ENCODE measurements at places on chromosomes 5 and 9.

GRCh38 chr9:94269264-94269663 is 10.2 kb downstream of the ZNF169 start:
- DNase-seq, result no peak

DNA sequence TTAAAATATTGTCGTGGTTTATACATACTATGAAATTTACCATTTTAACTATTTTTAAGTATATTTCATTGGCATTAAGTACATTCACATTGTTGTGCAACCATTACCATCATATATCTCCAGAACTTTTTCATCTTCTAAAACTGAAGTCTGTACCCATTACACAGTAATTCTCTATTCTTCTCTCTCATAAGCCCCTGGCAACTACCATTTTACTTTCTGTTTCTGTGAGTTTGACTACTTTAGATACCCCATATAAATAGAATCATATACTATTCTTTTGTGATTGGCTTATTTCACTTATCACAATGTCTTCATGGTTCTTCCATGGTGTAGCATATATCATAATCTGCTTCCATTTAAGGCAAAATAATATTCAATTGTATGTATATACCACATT is 30.3 kb downstream of the NDUFS4 start:
- no peak for DNase-seq

- DNase-seq, result no peak
Measured at GRCh38 chr5:118552146-118552545, 436.2 kb downstream of the DTWD2 start.

DNA sequence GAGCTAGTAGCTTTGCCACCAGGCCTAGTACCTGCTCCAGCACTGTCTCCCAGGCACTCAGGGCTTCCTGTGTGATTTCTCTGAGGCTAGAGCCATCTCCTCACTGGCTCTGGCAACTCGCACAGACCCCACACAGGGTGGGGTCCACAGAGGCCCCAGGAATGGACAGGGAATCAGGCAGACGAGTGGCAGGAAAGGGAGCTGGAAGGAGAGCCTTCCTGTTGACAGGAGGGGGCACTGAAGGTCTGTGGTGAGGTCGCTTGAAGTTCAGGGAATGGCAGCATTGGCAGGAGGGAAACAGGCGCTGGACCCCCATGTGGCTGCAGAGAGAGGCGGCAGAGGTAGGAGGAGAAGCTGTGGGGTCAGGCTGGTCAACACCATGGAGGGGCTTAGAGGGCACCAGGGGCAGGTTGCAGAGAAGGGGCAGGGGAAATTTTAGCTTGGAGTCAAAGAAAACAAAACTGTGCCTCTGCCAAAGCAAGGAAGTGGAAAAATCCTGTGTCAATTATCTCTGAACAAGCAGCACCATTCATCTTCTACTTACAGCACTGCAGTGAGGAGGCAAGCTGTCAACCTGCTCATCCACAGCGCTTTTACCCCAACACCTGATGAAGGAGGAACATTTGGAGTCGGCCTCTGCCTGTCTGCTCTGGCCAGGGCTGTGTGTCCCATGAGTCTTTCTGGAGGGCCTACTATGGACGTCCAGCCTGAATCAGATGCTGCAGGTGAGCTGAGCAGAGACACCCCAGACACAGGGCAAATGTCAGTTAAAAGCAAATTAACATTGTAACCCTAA is 270.2 kb downstream of the FSTL4 start:
- no peak for DNase-seq

GRCh38 chr5:84383816-84384603 is 670 bp downstream of the EDIL3 start:
- peak; percentile 11 for DNase-seq
